ENCODE measurements at places on chromosomes 6 and 20.

DNA sequence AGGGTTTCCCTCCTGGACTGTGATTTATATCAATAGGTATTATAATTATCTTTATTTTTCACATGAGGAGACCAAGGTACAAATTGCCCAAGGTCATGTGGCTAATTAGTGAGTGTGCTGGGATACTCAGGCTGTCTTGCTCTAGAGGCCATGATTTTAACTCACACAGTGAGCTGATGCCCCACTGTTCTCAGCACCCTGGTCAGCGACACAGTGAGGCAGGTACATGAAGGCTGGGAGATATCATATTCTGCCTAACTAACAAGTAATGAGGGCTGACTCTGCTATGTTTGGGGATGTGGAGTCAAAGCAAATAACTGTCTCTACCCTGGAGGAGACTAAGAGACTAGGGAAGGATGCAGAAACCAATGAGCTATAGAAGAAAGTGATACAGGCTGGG, 501.1 kb downstream of the PTPRT start:
- DNase-seq = no peak

DNA sequence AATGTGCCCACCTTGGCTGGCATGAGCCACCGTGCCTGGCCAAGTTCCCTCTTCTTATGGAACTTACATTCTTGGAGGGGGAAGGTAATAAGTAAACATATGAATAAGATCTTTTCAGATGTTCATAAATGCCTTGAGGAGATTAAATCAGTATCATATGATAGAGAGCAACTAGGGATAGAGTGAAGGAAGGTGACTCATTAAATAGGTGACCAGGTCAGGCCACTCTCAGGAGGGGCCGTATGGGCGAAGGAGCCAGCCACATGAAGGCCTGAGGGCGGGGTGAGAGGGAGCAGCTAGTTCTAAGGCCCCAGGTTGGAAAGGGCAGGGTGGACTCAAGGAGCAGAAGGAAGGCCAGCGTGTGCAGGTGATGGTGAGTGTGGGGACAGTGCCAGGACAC, 91.1 kb downstream of the UST start:
- no peak for DNase-seq

DNA sequence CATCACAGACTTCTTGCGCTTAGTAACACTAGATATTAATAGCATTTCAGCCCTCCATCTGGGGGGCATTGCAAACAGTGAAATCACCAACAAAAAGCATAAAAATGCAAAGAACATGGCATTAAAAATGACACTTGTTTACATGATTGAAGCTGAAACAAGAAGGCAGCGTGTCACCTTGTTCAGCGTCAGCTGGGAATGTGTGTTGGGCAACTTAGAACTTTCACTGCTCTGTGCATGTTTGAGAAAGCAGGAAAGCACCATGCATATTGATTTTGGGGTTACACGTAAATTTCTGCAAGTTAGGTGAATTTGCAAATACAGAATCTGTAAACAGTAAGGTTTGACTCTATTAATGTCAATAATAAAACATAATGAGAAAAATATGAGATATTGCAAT, 162.9 kb downstream of the SOX4 start:
- DNase-seq = no peak

DNA sequence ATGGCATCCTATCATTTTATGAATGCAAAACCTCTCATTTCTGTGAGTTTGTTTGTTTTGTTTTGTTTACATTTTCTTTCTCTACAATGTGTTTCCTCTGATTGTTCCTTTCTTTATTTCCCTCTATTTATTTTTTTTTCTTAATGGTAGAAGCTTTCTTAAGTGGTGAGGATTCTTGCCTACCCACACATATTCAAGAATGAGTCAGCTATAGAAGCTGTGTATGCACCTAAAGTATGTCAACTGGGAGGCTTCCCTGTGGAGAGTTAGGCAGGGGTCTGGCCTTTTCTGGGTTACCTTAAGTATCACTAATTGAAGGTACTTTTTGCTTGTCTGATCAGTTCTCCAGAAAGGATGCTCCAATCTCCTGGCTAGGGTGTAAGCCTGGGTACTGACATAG, 354.0 kb downstream of the ESR1 start:
- DNase-seq = no peak

- DNase-seq = no peak
Observed at GRCh38 chr6:155436981-155437749, 18.5 kb downstream of the NOX3 start.

DNA sequence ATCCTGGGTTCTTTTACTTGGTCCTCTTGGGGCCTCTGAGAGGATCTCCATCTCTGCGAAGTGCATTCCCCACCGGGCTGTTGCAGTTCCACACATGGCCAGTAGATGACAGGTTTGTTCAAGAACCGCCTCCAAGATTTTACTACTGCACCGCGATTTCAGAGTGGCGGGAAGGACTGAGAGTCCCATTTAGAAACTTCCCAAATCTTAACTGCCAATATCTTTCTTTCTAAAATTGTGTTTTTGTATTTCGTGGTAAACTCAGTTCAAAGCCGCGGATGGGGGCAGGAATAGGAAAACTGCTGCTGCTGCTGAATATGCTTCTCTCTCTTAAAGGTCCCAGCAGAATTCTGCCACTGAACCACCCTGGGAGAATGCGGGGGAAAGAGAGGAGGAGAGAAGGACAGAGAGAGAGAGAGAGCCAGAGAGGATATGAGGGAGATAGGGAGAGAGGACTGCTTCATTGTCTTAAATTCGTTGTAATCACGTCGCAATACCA, 8.6 kb upstream of the BTNL2 start:
- peak; percentile 70 for DNase-seq

Data from central memory CD8-positive, alpha-beta T cell (primary cell).